ENCODE measurements at places on chromosomes 3 and 15.
A peak's percentile ranks its signal among the peaks of the same experiment; 100 is the strongest.

GRCh38 chr15:50095938-50096821, 22.9 kb downstream of the ATP8B4 start:
- no peak for DNase-seq

DNA sequence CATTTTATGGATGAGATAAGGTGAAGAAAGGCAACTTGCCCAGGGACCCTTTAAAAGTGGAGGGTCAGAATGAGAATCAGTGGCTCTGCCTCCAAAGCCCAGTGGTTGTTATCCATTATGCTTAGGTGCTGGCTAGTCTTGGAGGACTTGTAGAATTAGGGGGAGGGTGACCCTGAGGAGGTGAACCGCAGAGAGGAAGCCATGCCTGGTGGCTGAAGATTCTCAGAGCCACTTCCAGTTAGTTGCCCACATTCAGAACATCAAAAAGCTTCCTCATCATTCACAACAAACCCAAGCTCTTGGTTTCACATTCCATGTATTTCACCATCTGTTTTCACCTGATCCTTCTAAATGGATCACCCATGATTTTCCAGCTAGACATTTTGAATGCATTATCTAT, 11.2 kb downstream of the EBLN2 start:
- no peak for DNase-seq

- no peak for DNase-seq
These were observed 81.3 kb upstream of the ZBED2 start for GRCh38 chr3:111676211-111677006.

DNA sequence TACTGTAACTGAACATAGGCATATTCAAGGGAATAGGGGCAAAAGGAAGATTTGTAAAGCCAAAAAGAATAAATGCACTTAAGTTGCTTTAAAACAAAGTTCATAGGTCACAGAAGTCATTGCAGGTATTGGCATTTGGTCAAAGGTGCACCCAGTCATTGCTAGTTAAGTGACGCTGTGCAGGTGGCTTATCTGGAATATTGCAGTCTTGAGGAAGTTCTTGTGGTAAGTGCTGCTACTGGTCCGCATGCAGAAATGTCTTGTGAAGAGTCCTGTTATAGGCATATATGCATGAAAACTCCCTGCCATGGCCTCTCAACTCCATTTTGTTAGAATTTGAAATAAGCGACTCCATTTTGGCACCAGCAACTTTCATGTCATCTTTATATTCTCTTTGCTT, 293.1 kb downstream of the GBE1 start:
- DNase-seq, result no peak

- DNase-seq, result no peak
These were observed 47.8 kb upstream of the IREB2 start for GRCh38 chr15:78390242-78390641.

GRCh38 chr3:58419780-58420507, 13.7 kb downstream of the PDHB start:
- DNase-seq, result no peak

DNA sequence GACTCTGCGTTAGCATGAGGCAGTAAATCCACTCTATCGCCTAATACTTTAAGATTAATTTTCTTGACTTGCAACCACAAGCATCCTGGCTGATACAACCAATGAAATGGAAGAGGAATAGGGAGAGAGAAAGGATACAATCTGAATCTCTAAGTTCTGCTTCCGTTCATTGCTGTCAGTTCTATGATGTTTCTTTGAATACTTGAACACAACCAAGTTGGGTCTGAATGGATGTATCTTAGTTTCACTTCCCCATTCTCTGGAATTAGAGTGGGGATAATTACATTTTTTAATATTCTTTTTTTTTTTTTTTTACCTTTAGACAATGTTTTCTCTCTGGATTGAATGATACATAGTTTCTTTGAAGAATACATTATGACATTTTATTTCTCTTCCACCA, 22.9 kb downstream of the PDE8A start:
- no peak for DNase-seq

DNA sequence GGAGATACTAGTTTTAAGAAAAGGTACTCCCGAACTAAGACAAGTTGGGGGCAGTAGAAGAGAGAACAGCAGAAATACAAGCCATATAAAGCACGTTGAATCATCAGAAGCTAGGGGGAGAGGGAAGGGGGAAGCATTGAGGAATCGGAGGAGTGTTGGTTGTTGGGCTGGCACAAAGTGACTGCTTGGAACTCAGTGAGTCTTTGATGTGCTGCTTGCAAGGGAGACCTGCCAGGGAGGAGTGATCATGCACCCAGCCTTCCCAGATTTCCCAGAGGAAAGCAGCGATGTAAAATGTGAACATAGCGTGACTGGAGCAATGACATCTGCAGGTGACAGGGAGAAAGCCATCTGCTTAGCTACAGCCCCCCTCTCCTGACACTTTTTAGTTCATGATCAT, 192.4 kb upstream of the IL12A start:
- DNase-seq, result no peak

GRCh38 chr3:126567696-126568438, 9.1 kb upstream of the C3orf22 start:
- no peak for DNase-seq

- no peak for DNase-seq
These were observed 61.1 kb downstream of the PCCB start for GRCh38 chr3:136311261-136311660.

GRCh38 chr3:100210772-100211135, 50.0 kb upstream of the TBC1D23 start:
- DNase-seq, result peak; percentile 85
